ENCODE measurements at places on chromosomes 7 and 10. TPM values are rescaled to one million over a fixed set of nuclear protein-coding genes. Genes with fewer than 3 reads are reported as not detected.

- no peak for DNase-seq
Observed at GRCh38 chr10:5681930-5682329, 2.7 kb upstream of the TASOR2 start.

DNA sequence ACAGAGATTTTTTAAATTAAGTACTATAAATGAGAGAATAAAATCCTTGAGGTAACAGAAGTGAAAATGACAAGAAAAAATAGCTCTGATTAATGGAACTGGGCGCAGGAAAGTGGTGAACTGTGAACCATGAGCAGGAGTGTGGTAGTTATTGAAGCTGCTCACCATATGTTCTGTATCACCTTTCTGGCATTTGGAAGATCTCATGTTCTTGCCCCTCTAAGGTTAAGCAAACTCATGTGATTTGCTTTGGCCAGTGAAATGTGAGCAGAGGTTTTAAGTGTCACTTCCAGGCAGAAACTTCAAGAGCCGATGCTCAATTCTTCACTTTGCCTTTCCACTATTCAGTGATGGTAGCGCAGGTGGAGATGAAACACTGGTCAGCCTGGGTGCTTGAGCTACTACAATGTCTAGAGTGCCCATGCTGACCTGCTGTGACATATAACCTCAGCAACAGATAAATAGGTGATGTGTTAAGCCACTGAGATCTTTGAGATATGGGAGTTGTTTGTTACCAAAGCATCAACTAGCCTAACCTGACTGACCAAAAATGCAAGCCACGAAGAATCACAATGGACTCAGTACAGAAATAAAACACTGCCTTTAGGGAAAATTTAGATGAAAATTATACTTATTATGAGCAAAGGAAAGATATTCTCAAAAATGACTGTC, 18.4 kb downstream of the MTPAP start:
- DNase-seq, result no peak

Gene SPDYE5
- polyA plus RNA-seq, result 5.4 TPM

Gene CLDN4
- 57.5 TPM for polyA plus RNA-seq

DNA sequence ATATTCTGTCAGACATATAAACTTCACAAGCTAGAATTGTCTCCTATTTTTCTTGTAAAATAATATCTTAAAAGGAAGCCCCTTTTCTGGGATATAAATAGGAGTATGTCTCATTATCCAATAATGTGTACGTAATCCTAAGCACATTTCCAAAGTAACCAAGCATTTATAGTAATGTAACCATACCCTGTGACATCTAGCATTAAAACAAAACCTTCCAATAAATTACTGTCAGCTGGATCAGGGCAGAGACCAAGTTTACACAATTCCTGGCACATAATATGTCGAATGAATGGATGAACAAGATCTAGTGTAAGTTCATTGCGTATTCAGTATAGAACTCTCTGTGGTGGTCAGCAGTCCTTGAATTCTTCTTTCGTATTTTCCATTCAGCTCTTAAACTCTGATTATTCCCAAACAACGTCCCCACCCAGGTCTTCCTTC, 14.3 kb downstream of the CPED1 start:
- no peak for DNase-seq

GRCh38 chr7:111718886-111719285, 156.6 kb upstream of the IMMP2L start:
- DNase-seq, result no peak

DNA sequence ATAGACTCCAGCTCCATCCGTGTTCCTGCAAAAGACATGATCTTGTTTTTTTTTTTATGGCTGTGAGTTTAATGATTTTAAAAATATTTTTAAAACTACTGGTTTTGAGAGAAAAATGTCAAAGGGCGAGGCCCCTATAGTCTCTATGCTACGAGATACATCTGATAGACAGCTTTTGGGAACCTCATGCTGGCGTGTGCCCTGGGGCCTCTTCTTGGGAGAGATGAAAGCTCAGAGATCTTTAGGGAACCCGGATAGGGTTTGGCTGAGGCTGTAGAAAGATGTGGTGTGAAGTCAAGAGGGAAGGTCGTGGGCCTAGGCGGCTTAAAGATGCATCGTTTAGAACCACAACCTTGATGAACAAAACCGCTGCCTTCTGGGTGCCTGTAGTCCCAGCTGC, 70.2 kb downstream of the PDIA4 start:
- no peak for DNase-seq

GRCh38 chr10:110057456-110057855, 49.7 kb downstream of the ADD3 start:
- no peak for DNase-seq

- DNase-seq, result no peak
Observed at GRCh38 chr10:100978121-100978900, 9.0 kb downstream of the MRPL43 start.

DNA sequence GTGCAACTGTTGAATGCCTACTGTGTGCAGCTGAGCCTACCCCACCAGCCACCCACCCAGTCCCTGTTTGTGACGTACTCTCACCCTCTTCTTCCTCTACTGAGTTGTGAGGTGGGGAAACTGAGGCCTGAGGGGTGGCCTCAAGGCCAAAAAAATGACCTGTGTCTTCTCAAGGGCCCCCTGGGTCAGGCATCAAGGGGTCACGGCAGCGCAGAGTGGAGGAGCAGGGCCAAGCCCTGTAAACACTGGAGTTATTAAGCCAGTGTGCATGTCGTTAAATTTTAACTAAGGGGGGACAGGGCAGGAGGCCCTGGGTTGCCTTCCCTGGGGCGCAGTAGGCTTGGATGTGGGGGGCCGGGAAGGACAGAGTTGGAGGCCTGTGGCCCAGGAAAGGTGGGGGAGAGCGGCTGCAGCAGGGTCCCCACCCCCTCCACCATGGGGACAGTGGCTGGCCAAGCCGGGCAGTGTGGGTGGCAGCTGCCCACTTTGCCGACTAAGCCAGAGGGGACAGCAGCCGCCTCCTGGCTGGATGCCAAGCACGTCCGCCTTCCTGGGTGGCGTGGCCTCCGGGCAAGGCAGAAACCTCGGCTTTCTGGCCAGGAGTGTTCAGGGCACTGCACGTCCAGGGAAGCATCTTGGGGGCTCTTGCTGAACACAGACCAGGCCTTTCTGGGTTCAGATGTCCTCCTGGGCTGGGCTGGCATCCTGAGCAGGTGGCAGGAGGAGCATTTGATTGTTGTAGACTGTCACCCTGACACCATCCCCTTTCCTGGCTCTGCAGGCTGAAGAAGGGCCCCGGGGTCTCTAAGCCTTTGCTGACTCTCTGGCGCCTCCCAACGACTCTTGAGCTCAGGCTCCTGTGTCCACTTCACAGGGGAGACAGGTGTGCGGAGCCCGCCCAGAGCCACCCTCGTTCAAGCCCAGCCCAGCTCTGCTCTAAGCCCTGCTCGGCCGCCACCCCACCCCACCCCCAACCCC, 1.9 kb downstream of the SLC29A4 start:
- DNase-seq, result no peak

Gene IMPDH1
- 29.8 TPM for polyA plus RNA-seq

Gene ELN
- polyA plus RNA-seq, result 63.5 TPM

GRCh38 chr10:102827597-102827975, 9.6 kb downstream of the CYP17A1 start:
- DNase-seq, result no peak

DNA sequence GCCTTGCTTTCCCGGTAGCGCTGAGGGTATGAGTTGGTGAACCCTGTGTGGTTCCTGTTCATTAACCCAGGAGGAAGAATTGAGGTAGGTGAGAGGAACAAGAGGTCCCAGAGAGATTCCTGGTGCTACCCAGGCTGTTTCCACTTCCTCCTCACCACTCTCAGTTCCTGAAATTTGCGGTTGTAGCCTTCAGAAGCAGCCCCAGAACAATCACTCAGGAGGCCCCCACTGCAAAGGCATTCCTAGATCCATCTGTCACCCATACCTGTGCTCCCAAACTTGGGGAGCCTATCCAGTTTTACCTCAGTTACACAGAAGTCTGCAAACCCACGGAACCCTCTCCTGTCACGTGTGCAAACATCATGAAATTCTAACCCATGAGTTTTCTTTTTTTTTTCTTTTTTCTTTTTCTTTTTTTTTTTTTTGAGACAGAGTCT, 9.0 kb upstream of the PIP4K2A start:
- no peak for DNase-seq

DNA sequence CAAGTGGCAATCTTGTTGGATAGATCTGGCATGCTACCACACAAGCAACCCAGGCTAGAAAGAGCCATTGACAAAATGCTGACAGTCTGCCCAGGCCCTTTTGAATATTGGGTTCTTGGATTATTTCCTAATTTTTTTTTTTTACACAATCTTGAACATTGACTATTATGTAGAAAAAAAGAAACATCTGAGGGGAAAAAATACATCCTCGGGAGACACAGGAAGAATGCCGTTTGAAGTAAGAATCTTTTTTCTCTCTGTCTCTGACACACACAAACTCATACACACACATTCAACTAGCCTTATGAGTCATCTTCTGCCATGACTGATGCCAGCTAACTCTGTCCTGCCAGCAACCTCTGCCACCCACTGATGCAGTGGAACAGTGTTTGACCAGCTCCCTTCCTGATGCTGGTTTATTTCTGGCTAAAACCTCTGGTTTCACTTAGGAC, 47.2 kb downstream of the SORBS1 start:
- DNase-seq, result no peak

DNA sequence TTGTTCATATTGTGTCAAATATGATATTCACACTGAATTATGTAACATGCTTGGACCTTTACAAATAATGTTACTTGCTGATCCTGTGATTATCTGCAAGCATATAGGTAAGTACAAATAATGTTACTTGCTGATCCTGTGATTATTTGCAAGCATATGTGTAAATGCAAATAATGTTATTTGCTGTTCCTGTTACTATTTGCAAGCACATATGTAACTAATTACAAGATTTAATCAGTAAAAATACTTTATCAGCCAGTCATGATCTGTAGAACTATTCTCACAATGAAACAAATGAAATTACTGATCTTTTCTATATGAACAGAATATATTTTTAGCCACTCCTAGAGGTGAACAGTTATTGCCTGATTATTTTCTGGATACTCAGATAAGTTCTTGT, 44.7 kb upstream of the NPY start:
- no peak for DNase-seq

Gene INSYN2A
- 6.9 TPM for polyA plus RNA-seq

GRCh38 chr10:70742537-70743429, 42.4 kb downstream of the TBATA start:
- DNase-seq, result no peak

Gene SLC16A12
- polyA plus RNA-seq, result 28.7 TPM

DNA sequence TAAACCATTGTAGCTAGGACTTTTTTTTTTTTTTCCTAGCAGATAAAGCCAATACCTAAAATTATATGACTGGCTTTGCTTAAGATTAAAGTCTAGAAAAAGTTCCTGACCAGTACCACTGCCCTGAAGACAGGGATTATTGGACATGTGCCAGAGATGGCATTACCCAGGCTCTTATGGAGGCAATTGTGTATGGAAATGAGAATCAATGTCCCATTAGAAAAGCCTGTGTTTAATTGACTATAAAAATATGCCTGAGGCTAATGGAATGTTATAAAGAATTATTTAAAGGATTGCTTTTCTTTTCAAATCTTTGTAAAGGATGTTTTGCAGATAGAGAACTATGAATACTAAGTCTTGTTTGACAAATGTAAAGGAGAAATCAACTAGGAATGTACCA, 196.7 kb downstream of the ANK3 start:
- no peak for DNase-seq

DNA sequence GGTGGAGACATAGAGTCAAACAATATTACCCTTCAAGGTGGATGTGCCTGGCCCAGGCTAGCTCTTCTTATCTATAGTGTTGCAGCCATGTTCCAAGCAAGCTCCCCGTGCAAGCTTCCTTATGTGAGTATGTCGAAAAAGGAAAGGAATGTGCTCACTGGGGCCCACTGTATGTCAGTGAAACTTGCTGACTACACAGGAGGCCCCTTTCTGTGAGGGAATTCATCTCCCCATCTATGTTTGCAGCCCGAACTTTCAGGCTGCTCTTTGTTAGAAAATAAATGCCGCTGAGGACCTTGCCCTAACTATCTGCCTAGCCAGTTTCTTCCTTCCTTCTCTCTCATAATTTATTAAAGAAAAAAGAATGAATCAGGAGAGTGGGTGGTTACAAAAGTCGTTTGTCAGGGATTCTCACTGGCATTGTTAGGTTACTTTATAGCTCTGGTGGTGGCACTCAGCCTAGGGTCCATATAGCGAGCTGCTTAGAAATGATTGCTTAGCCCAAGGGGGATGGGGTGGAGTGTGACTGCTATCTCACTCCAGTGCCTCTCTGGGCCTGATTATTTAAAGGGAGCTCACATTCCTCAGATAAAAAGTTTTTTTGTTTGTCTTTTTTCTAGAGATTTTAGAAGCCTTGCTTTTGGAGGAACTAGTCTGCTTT, 302.1 kb downstream of the ABCA13 start:
- DNase-seq, result no peak

DNA sequence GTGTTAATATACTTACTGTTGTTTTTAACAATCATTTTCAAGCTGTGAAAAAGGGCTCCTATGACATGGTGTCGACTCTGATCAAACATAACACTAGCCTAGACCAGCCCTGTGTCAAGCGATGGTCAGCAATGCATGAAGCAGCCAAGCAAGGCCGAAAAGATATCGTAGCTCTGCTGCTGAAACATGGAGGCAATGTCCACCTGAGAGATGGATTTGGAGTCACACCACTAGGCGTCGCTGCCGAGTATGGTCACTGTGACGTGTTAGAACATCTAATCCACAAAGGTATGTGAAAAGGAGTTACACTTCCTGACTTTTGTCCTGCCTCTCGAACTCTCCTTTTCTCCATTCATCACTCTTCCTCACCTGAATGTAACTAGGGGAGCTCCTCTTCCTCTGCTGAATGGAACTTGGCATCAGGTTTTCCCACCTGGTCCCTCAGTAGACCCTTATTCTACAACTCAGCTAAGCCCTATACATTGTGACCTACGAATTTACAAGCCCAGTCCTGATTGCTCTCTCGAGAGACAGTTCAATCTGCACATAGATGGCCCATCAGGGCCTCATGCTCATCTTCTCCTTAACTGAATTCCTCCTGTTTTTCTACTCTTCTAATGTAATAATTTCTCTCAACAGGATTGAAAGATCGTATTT, 23.0 kb downstream of the ASB15 start:
- no peak for DNase-seq

DNA sequence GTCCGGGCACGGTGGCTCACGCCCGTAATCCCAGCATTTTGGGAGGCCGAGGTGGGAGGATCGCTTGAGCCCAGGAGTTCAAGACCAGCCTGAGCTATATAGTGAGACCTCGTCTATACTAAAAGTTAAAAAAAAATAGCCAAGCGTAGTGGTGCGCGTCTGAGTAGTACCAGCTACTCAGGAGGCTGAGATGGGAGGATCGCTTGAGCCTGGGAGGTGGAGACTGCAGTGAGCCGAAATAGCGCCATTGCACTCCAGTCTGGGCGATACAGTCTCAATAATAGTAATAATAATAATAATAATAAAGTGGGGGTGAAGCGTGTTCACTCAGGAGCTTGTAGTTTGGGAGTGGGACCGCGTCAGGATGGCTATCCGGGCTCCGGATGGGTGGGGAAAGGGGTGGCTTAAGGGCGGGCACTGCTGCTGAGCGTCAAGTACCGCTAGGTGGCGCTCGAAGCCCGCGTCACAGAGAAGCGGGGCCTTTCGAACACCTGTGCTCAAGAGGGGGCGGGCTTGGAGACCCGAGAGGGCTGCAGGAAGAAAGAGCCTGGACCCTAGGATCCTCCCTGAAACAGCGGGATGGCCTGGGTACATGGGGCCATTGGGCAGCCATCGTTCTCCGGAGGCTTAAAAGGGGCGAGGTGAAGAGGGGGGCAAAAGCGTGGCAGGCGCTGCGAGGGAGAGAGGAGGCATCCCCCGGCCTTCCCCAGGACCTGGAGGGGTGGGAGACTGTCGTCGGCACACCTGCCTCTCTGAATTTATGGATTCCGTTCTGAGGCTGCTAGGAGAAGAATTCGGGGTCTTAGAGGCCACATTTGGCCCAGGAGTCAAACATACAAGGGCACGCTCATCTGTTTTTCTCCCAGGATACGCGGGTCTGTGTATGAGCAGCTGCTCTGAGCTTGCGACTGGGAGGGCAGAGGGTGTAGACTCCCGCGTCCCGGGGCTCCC, 14.5 kb downstream of the LBX1 start:
- DNase-seq, result no peak
